ENCODE measurements at places on chromosomes 13 and 19. TPM values are rescaled to one million over a fixed set of nuclear protein-coding genes. Genes with fewer than 3 reads are reported as not detected.

GRCh38 chr19:39709026-39709872 is 5.0 kb downstream of the LGALS14 start:
- peaks cover 11% of the 10 kb centered on the region for H3K4me1 ChIP-seq
- peak; percentile 70 for DNase-seq
- no peak overlapping the region for H3K4me3 ChIP-seq
- H3K27me3 ChIP-seq: 0 out of 2 replicates have a peak, but pooled peaks cover 3% of the 10 kb centered on the region
- no peak overlapping the region for H3K27ac ChIP-seq
- H3K36me3 ChIP-seq: no peaks in the 10 kb centered on the region

DNA sequence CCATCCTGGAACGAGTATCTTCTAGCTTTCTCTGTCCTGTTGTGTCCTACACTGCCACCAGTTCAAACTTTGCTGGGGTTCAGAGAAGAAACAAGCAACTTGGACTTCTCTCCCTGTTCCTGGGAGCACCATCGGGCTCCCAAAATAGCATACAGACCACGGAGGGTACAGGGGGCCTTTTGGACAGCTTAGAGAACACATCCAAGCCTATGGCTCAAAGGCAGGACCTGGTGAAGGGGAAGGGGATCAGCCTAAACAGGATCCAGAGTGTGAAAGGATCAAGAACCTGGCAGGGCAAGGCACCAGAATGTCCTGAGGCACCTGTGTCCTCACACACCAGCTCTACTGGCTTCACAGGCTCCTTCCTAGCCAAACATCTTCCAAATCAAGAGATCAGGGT is 1336.5 kb downstream of the UQCRFS1 start:
- H3K4me3 ChIP-seq: no peak overlapping the region
- no peak for DNase-seq
- no peaks in the 10 kb centered on the region for H3K27me3 ChIP-seq
- no peak overlapping the region for H3K27ac ChIP-seq
- no peaks in the 10 kb centered on the region for H3K36me3 ChIP-seq

DNA sequence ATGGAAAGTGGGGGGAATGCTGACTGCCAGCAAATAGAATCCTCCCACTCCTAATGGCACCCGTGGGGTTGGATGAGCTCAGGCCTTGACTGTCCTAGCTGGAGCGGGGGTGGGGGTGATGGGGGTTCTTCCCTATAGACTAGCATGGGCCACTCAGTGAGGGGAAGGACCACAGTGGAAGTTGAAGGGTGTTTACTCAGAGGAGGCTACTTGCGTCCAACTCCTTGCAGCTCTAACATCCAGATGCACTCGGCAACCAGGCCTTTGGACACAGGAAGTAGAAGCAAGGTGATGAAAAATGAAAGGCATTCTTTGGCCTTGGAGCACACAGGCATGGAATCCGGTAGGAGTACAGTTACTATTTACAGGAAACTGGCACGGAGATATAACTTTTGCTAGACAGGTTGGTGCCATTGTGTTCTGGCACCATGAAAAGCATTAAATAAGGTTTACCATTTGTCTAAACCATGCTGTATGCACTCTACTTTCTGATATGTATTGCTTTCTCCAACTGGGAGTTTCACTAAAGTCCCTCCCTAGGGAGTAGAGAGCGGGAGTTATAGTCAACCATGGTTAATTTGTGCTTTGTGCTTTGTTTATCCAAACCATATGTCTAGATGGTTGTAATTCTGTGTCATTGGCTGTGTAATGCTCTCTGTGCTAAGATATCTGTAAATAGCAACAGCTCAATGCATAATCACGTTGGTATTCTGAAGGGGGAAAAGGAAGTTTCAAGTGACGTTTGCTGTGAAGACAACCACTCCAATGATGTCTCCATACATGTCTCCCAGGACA is 125.3 kb downstream of the TSHZ3 start:
- no peaks in the 10 kb centered on the region for H3K27me3 ChIP-seq
- H3K4me3 ChIP-seq: no peak overlapping the region
- no peaks in the 10 kb centered on the region for H3K36me3 ChIP-seq
- no peaks in the 10 kb centered on the region for H3K4me1 ChIP-seq
- DNase-seq: no peak

- no peak overlapping the region for H3K4me3 ChIP-seq
- no peaks in the 10 kb centered on the region for H3K27me3 ChIP-seq
- no peak for DNase-seq
- no peaks in the 10 kb centered on the region for H3K4me1 ChIP-seq
- H3K36me3 ChIP-seq: no peaks in the 10 kb centered on the region
These were observed 3.1 kb downstream of the SPACA4 start for GRCh38 chr19:48609571-48610108.

GRCh38 chr13:73657821-73658540 is 476.2 kb downstream of the KLF12 start:
- no peaks in the 10 kb centered on the region for H3K27me3 ChIP-seq
- H3K36me3 ChIP-seq: peaks cover 8% of the 10 kb centered on the region
- H3K4me1 ChIP-seq: peaks cover 6% of the 10 kb centered on the region
- peak overlapping the region; percentile 77 for H3K27ac ChIP-seq

- H3K4me3 ChIP-seq: no peak overlapping the region
- H3K27me3 ChIP-seq: peaks cover 7% of the 10 kb centered on the region
- H3K27ac ChIP-seq: no peak overlapping the region
- H3K36me3 ChIP-seq: no peaks in the 10 kb centered on the region
These were observed 10.1 kb upstream of the TPRX2 start for GRCh38 chr19:47848823-47849473.

- H3K36me3 ChIP-seq: no peaks in the 10 kb centered on the region
- no peak overlapping the region for H3K4me3 ChIP-seq
- H3K27me3 ChIP-seq: no peaks in the 10 kb centered on the region
- peaks cover 5% of the 10 kb centered on the region for H3K4me1 ChIP-seq
- DNase-seq: peak; percentile 47
These were observed 195.7 kb upstream of the UBL3 start for GRCh38 chr13:30045916-30046704.

- no peak within 1 kb of the TSS for H3K4me3 ChIP-seq
- H3K27ac ChIP-seq: no peak within 1 kb of the TSS
- no peaks in the 10 kb centered on the region for H3K4me1 ChIP-seq
- H3K36me3 ChIP-seq: no peaks in the 10 kb centered on the region
These were observed at the start of gene ZNF578 for GRCh38 chr19:52453324-52454094. TSS of gene ZNF578 (plus strand) at chr19:52453553. CDS start at chr19:52501846, 48,293 bp downstream.

DNA sequence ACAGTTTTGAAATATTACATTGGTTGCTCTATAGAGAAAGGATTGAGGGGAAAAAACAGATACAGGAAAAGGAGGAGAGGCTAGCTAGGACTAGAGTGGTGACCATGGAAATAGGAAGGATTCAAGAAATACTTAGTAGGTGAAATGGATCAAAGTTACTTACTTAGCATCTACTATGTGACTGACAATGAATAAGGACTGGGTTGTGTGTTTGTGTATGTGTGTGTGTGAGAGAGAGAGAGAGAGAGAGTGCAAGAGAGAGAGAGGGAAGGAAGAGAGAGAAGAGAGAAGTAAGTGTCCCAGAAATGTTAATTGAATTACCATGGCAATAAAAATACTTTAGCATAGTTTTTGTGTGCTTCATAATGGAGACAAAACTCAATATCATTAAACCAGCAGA is 7.9 kb downstream of the GPC6 start:
- H3K27me3 ChIP-seq: no peaks in the 10 kb centered on the region

- no peak for DNase-seq
- no peaks in the 10 kb centered on the region for H3K36me3 ChIP-seq
- no peaks in the 10 kb centered on the region for H3K4me1 ChIP-seq
- H3K4me3 ChIP-seq: no peak overlapping the region
- peaks cover 60% of the 10 kb centered on the region for H3K27me3 ChIP-seq
These were observed 703 bp downstream of the CLEC4G start for GRCh38 chr19:7731218-7731595.

DNA sequence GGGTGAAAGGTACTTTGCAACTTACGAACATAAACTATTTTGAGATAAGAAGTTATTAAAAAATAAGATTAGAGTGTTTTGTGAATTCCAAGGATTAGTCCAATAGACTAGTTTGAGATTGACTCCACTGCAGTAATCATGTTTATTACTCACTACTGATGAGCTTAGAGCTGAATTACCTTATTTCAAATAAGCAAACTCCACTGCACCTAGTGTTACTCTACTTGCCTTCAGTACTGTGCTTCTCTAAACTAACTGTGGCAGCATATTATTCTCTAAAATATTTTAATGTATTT is 111.7 kb downstream of the MIPEP start:
- H3K27me3 ChIP-seq: no peaks in the 10 kb centered on the region
- H3K4me3 ChIP-seq: no peak overlapping the region
- no peaks in the 10 kb centered on the region for H3K36me3 ChIP-seq
- H3K4me1 ChIP-seq: peaks cover 4% of the 10 kb centered on the region
- no peak for DNase-seq

GRCh38 chr13:55160867-55161266 is 1979.9 kb upstream of the PRR20A start:
- DNase-seq: no peak
- no peak overlapping the region for H3K27ac ChIP-seq
- no peaks in the 10 kb centered on the region for H3K36me3 ChIP-seq

Gene ATCAY
- not detected for total RNA-seq

Gene ZNF556
- 0.04 TPM for total RNA-seq

Gene TFDP1
- 105 TPM for total RNA-seq

Gene OR1M1
- not detected for total RNA-seq

Gene MCEMP1
- total RNA-seq: not detected

Gene CRB3
- 71.3 TPM for total RNA-seq

Gene COL4A1
- total RNA-seq: 35.7 TPM

Gene TRPC4
- total RNA-seq: 0.22 TPM
